ENCODE measurements at places on chromosomes 13 and 19.

DNA sequence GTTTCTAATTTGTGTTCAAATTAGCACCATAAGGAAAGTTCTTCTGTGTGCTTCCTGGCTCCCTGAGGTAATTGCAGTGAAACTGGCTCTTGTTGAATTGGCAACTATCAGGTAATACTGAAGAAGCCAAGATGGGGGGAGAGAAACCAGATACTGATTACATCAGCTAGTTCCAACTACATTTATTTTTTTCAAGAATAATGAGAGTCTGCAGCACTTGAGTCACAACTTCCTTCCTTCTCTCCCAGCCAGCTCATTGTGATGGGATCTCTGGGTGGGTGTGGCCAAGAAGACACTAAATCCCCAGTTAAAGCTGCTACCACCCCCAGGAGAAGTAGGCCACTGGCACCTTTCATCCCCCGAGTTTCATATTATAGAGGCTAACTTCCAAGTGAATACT, 100.7 kb upstream of the RXFP2 start:
- DNase-seq = no peak

- no peak for DNase-seq
Observed at GRCh38 chr19:7970716-7971448, 27.4 kb upstream of the TIMM44 start.

DNA sequence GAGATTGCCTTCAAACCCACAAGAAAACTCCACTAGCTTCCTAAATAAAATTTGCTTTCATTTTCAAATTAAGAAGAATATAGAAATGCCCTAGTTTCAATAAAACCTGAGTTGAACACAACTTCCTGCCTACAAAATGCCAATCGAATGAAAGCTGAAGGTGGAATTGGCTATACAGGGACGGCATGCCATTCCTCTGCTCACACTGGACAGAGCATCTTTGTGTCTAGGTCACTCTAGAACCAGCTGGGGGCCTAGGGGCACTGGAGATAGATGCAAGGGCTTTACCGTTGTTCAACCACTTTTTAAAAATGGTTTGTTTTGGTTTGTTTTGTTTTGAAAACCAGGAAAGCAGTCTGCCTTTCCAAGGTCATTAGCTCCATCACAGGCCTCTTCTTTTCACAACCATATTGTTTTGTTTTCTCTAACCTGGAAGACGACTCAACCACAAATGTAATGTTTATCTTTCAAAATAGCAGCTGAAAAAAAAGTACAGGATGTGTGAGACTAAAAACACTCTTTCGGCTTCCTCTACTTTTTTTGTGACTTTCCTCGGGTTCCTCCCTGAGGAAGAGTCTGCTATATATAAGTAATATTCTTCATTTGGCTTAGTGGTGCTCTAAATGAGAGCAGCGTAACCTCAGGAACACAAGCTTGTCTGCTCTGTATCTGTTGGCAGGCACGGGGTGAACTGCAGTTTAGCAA, 11.9 kb upstream of the ITM2B start:
- no peak for DNase-seq

GRCh38 chr19:46639358-46640182, 3.6 kb upstream of the GNG8 start:
- no peak for DNase-seq

DNA sequence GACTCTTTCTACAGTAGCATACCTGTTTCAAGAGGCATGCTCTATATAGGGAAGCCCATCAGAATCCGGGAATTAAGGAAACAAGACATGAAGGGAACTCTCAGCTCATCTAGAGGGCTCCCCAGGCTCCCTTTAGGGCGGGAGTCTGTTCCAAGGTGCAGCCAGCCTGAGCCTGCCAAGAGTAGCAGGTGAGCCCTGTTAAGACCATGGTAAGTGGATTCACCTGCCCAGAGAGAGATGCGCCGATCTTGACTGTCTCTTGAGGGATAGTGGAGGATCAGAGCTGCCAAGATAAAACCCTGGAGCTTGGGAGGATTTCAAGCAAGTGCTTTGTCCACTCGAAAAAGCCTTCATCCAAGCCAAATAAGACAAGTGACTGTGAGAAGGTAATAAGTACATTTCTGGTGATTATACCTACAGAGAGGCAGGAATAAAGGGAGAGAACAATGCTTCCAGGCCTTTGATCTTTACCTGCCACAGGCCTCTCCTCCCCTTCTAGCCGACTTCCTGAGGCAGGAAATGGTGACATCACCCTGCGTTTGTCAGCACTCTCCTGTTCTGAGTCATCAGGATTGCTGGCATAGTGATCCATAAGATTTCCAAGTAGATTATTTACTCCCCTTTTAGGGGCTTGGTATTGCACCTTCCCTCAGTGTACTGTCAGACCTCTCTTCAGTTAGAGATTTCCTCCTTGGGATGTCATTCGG, 31.5 kb downstream of the KLF5 start:
- DNase-seq = peak; percentile 79

GRCh38 chr19:45917421-45918091, 3.0 kb upstream of the NANOS2 start:
- DNase-seq = no peak

DNA sequence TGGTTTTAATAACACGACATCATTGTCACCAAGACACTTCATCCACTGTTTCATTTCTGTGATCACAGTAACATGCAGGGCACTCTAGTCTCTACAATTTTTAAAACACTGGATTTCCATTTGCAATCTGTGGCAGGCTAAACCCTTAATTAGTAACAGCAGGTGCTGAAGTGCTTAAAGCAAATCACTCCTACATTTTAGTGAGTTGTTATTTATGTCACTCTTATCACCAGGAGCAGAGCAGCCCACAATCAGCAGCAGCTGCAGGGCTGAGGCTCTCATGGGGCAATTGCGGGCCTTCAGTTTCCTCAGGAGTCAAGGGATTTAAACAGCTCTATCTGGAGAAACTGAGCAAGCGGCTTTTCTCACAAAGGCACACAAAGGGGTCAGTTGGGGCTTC, 1.6 kb downstream of the SOHLH2 start:
- DNase-seq = peak; percentile 2

- DNase-seq = no peak
Observed at GRCh38 chr19:46860846-46861690, at the start of gene ARHGAP35. Gene ARHGAP35 (plus strand): TSS chr19:46860997. CDS start chr19:46918676, 57,679 bp downstream.

GRCh38 chr13:108609353-108609752, 20.1 kb upstream of the MYO16 start:
- no peak for DNase-seq

GRCh38 chr19:55600662-55601028, 557 bp downstream of the ZNF524 start:
- no peak for DNase-seq

GRCh38 chr19:31535691-31536460, 186.6 kb upstream of the TSHZ3 start:
- no peak for DNase-seq

DNA sequence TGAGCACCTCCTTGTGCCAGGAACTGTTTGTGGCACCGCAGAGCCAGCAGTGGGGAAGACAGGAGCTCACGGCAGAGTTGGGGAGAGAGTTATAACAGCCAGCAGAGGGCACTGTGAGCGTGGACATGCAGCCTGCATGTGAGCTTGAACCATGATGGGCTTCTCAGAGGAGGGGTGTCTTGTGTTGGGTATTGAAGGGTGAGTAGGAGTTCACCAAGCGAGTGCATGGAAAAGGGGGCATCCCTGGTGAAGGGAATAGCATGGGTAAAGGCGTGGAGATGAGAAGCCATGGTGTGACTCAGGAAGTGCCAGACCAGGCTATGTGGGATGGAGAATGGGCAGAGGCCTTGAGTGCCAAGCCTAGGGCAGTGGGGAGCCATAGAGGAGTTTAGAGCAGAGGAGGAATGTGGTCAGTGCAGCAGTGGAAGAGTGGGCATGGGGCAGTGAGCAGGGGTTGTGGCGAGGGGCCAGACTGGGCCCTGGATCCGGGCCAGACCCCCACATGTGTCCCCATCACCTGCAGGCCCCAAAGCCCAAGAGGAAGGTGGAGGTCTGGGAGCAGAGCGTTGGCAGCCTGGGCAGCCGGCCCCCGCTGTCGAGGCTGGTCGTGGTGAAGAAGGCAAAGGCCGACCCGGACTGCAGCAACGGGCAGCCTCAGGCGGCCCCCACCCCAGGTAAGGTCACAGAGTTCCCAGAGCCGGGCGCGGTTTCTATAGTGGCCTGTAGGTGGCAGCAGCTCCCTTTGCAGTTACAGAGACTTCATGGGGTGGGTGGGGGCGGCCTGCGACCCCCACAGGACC, 11.8 kb upstream of the SHD start:
- DNase-seq = peak; percentile 56

- DNase-seq = no peak
Observed at GRCh38 chr13:30113551-30113950, 193.8 kb downstream of the KATNAL1 start.

DNA sequence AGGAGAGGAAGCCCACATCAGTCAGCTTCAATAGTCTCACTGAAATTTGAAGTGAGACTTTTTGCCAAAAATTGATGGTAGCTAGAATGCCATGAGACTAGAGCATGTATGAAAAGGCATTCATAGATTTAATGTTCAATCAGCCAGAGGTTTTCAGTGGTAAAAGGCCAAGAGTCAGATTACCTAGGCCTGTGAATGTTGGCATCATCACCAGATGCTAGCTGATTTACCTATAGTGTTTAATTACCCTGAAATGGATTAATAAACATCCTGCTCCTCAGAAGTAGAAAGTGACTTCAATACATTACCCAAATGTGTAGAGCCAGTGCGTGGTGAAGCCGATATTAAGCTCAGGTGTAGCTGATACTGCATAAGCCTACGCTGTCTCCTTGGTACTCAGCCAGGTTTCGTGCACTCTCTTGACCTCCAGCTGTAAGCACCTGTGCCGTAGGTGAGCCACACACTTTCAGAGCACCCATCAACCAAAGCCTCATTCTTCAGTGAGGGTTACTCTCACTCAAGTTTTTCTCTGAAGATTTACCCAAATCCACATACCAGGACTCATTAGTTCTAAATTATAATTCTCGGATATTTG, 1140.3 kb upstream of the SLC10A2 start:
- DNase-seq = no peak

- DNase-seq = peak; percentile 15
Observed at GRCh38 chr13:112616586-112617362, 28.8 kb upstream of the TUBGCP3 start.

DNA sequence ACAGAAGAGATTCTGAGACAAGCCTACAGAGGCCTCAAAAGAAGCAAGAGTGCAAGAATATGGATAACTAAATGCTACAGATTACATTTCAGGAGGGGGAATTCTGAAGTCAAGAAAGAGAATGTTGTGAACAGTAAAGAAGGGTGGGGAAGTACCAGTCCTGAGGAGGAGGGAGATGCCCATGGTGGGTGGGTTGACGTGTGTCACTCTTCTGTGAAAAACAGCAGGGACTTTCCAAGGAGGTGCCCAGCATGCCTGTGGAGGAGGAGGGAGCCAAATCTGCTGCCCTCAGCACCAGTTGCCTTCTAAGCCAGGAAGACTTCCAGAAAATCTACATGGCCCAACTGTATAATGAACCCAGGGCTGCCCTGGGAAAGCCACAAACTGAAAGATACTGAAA, 87.7 kb downstream of the SGCG start:
- no peak for DNase-seq

GRCh38 chr13:53241891-53242348, 213.3 kb downstream of the OLFM4 start:
- peak; percentile 80 for DNase-seq

GRCh38 chr13:101846701-101847100, 394.2 kb downstream of the ITGBL1 start:
- no peak for DNase-seq

DNA sequence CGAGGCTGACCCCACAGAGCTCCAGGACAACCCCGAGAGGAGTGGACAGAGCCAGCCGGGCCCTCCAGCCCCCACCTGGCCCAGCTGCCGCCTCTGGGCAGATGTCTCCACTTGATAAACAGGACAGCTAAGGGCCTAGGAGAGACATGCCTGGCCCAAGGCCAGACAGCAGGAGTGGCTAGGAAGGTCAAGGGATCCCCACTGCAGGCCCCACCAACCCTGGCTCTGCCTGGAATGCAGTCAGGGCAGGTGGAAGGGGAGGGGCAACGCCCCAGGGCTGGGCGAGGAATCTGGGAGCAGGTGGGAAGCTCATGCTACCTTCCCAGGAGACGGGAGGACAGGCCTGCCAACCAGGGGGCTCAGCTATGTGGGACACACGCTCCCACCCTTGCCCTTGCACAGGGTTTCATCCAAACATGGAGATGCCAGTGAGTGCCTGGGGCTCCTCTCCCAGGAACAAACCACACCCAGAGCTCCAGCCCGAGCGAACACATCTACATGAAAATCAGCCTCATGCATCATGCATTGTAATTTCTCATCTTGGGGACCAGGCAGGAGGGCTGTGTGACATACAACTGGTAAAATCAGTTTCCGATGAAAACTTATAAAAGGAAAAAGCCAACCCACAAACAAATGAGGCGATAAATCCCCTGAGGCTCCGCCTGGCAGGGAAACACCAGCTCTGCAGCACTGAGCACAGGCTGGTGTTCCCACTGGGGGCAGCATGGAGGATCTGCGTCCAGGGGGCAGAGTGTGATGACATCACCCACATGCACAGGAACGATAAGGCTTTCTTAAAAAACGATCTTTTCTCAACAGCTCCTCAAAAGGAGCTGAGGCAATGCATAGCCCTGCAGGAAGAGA, 25.0 kb downstream of the SH3GL1 start:
- peak; percentile 72 for DNase-seq

GRCh38 chr13:22665506-22665905, 515.3 kb upstream of the SGCG start:
- peak; percentile 41 for DNase-seq

GRCh38 chr19:53333066-53333462, 485 bp upstream of the ZNF845 start:
- peak; percentile 25 for DNase-seq

- DNase-seq = no peak
Observed at GRCh38 chr13:77184455-77184854, 142.4 kb downstream of the MYCBP2 start.

DNA sequence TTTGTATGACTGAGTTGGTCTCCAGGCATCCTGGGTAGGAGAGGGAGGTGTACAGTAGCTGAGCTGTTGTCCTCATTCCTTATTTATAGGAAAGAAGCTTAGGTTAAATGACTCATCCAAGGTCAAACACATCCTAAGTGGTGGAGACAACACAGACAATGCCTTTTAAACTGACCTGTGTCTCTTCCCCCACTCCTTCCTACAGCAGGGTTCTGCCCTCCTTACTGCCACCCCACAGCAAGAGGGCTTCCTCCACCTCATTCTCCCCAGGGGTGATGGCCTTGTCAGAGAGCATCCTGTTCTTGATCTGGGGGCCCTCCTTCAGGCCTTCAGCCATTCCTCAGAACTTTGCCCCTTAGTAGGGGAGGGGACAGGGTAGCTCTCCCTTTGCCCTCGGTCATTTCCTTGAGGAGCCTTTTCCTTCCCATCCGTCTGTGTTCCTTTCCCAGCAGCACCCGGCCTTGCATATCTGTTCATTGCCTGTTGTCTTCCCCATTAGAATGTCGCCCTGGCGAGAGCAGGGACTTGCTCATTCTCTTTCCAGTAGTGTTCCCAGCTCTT, 48.2 kb upstream of the GPI start:
- no peak for DNase-seq

GRCh38 chr13:23899555-23899954, 2.3 kb upstream of the C1QTNF9B start:
- DNase-seq = peak; percentile 15

- no peak for DNase-seq
Observed at GRCh38 chr13:110475550-110476219, 85.8 kb downstream of the RAB20 start.

- DNase-seq = no peak
Observed at GRCh38 chr19:3374369-3375112, 8.2 kb downstream of the NFIC start.

- DNase-seq = no peak
Observed at GRCh38 chr13:40061466-40062450, 406.3 kb downstream of the COG6 start.

All from NCI-H510A treated with DMSO at 0.1 percent for 48 hours (cell line).